ENCODE measurements at places on chromosomes 6 and 20.

- DNase-seq: no peak
Observed at GRCh38 chr6:125671323-125671722, 78.1 kb upstream of the HEY2 start.

- no peak for DNase-seq
Observed at GRCh38 chr6:111759836-111760785, 113.1 kb downstream of the FYN start.

- DNase-seq: no peak
Observed at GRCh38 chr20:33418033-33418432, 16.7 kb upstream of the CDK5RAP1 start.

- no peak for DNase-seq
Observed at GRCh38 chr6:3351105-3351676, 92.4 kb downstream of the PSMG4 start.

DNA sequence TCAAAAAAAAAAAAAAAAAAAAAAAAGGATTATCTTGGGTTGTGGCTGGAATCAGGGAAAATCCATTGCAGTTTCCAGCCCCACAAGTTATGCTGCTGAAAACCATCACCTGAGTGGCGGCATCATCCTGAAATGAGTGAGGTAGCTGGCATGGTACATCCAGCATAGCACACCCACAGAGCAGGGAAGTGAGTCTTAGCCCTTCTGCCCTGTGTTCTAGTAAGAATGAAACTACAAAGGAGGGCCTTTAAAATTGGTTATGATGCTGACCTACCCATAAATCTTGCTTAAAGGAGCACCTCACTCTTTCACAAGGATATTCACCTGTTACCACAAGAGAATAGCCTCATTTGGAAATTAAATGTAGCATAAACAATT is 119.2 kb downstream of the NFATC2 start:
- DNase-seq: no peak

DNA sequence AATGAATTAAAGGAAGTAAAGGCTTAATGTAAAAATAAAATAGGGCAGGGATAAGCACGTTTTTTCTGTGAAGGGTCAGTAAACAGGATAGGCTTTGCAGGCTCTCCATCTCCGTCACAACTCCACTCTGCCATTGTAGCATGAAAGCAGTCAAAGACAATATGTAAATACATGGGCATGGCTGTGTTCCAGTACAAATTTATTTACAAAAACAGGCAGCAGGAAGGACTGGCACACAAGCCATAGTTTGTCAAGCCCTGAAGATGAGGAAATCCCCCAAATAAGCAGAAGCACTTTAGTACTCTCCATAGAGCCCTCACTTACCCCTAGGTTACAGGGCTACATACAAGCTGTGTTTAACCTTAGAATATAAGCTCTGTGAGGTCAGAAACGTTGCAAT is 8.9 kb upstream of the FBXO9 start:
- DNase-seq: no peak

DNA sequence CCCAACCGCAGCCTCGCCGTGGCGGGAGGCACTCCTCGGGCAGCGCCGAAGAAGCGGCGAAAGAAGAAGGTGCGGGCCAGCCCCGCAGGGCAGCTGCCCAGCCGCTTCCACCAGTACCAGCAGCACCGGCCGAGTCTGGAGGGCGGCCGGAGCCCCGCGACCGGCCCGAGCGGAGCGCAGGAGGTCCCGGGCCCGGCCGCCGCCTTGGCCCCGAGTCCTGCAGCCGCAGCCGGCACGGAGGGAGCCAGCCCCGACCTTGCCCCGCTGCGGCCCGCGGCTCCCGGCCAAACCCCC is 525 bp downstream of the PNRC1 start:
- DNase-seq: no peak

DNA sequence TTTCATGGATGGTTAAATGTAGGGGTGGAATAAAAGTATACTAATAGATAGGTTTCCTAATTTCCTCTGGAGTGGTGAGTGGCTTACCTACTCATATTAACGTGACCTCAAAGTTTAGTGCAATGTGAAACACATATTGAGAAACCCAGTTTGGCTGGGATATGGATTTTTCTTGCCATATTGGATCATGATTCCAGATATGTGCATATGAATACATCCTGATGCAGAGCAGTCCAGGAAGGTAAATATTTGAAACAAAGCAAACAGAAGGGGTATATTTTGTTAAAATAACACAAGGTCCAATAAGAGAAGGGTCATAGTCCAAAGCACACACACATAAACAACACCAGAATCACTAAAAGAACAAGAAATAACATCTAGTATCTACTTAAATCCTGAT is 608.1 kb downstream of the PKHD1 start:
- no peak for DNase-seq

- DNase-seq: no peak
Observed at GRCh38 chr20:16208443-16208842, 364.8 kb downstream of the KIF16B start.

DNA sequence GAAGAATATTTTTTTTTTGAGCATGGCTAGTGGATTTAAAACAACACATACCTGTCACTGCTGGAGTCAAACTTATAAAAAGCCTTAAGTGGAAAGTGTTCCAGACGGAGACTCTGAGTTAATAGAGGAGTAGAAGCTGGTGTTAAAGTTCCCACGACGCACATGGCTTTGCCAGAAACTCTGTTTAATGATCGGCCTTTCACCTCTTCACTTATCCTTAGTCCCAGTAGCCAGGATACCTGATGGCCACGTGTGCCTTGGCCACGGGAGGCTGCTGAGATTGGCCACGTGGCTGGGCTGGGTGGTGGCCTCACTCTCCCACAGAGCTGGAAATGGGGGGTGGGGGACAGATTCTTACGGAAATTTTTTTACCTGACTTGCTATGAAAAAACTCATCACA is 333.1 kb downstream of the ZFAND3 start:
- DNase-seq: no peak

GRCh38 chr6:27135087-27135657 is 112.3 kb upstream of the PRSS16 start:
- no peak for DNase-seq

GRCh38 chr20:57024849-57025248 is 241.6 kb downstream of the BMP7 start:
- DNase-seq: no peak

DNA sequence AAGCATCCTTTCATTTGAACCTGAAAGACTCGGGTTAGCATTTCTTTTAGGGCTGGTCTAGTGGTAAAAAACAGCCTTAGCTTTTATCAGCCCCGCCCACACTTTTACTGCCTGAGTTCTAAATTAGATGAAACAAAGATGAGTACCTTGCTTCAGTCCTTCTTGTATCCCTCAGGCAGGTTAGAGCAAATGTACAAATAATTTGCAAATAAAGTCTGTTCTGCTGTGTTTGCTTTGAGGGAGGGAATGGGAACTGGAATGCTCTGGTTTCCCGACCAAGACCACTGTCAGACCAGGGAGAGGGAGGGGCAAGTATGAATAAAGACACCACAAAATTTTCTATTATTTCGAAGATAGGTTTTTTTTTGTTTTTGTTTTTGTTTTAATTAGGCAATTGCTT is 85.5 kb upstream of the FLRT3 start:
- no peak for DNase-seq

DNA sequence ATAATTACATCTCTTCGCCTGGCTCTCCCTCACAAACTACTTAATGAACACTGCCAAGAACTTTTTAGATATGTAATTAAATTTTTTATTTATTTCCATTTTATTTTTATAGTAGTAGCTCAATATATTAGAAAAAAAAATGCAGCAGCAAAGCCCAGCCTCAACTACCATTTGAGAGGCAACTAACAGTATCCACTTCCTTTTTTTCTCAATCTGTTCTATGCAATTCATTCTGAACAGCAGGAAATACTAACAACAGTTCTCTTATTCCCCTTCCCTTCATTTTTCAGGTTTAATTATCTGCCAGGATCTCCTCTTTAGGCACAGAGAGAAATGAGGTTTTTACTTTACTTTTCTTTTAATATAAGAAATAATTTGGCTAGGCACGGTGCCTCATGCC is 112.7 kb downstream of the ZNF217 start:
- no peak for DNase-seq

DNA sequence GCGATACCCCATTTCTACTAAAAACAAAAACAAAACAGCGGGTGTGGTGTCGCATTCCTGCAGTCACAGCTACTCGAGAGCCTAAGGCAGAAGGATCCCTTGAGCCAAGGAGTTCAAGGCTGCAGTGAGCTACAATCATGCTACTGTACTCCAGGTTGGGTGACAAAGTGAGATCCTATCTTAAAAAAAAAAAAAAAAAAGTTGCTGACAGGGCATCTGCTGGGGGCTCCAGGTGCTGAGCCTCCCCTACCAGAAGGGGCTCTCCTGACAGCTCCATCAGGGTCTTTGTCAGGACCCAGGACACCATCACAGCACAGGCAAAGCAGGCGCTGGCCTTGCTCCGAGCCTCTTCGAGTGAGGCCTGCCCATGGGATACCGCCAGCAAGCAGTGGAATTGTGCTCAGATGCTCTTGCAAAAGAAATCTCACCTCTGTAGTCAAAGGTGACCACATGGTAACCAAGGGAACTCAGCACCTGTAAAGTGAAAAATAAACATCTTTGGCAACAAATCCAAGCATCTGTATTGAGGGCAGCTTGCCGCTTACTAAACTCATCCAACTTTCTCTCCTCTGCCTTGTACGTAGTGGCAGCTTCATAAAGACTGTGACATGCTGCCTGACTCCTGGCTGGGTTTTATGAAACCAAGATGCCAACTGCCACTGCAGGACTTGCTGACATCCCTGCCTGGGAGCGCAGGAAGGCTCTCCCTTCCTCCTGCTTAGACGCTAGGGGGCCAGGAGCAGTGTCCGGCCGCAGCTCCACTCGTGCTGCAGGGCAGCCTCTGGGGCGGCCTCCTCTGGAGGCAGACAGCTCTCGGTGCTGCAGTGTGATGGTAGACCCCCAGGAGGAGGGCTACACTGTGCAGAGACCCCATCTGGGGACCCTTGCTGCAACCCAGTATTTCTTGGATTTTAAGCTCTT is 66.9 kb downstream of the PYGB start:
- DNase-seq: no peak

DNA sequence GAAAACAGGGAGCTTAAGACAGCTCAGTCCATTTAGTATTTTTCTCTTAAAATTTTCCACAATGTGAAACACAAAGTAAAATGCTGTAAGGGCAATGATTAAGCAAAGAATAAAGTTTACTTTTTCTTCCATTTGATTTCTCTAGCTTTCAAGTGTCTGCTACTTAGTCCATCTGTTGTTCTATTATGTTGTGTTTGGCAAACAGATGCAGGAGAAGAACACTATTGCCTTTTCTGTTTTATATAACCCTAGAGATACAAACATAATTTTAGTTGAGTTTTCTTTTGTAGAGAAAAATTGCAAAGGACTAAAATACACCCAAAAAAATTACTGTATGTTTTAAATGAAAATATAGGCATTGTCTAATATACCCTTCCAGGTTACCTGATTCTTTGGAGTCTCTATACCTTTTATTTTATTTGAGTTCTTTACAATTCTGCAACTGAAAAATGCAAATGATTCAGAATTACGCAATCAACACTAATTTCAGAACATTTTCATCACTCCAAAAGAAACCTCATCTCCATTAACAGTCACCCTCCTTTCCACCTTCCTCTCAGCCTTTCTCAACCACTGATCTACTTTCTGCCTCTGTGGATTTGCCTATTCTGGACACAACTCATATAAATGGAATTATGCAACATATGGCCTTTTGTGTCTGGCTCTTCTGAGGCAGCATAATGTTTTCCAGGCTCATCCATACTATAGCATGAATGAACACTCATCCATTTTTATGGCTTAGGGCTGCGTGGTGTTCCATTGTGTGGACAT is 96.9 kb downstream of the MKKS start:
- DNase-seq: no peak

- no peak for DNase-seq
Observed at GRCh38 chr6:35218021-35218420, 4.3 kb downstream of the SCUBE3 start.

DNA sequence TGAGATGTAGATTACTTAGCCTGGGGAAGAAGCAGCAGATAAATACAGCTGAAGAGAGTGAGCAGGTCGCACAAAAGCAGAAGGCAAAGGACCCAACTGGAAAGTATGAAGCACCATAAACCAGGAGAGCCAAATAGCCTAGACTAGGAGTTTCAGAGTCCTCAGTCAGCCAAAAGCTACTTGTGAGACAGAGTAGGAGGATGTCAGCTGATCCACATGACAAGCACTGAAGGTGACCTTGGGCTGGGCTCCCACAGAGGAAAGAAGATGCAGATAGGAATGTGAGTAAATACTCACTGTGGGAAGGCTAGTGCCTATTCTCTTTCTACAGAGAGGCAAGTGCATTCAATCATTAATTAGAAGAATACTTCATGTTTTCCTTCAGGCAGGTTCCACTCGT is 274.0 kb upstream of the POU3F2 start:
- DNase-seq: no peak

DNA sequence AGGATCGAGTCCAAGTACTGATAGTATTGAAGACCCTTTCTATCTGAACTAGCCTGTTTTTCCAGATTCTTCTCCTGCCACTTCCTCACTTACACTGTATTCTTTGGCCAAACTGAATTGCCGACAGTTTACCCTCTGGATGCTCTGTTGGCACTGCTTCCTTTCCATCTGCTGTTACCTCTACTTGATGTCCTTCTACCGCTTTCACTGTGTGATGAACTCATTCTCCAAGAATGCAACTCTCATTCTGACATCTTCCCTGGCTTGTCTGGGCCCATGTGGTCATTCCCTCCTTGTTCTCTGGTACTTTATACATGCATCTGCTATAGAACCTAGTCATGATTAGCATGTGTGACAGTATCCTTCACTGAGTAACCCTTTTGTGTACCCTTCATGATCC is 16.3 kb downstream of the RPRD1B start:
- DNase-seq: no peak

DNA sequence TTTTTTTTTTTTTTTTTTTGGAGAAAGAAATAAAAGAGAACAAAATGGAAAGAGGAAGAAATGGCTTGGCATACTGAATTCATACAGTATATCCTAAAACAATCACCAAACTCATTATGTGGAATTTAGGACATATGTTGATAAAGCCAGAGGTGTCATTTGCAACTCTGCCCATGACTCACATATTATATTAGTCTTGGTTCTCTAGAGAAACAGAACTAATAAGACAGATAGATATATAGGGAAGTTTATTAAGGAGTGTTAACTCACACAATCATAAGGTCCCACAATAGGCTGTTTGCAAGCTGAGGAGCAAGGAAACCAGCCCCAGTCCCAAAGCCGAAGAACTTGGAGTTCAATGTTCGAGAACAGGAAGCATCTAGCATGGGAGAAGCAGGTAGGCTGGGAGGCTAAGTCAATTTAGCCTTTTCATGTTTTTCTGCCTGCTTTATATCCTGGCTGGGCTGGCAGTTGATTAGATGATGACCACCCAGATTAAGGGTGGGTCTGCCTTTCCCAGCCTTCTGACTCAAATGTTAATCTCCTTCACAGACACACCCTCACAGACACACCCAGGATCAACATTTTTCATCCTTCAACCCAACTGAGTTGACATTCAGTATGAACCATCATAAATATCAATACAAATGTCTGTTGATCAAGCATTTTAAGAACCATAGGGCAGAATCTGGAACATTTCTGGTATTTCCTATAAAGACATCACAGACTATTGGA is 102.3 kb downstream of the UBE3D start:
- DNase-seq: no peak

DNA sequence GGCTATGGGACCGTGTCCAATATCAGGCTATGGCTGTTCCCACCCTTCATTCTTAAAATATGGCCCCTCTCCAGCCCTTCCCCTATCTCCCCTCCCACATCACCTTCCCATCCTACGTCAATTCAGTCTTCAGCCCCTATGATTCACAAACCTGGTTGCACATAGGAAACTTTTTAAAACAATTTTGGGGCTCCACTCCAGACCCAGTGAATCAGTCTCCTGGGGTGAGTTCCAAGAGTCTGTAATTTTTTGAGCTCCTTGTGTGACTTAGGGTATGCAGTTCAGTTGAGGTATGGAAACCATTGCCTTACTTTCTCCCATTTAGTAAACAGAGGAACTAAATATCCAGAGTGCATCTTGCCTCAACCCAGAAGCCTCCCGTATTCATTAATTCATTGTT is 5.5 kb downstream of the HNF4A start:
- no peak for DNase-seq
